ENCODE measurements at places on chromosomes 16 and 17.

GRCh38 chr16:13379266-13379665, 477.9 kb downstream of the SHISA9 start:
- H3K27me3 ChIP-seq: no peaks in the 10 kb centered on the region
- no peaks in the 10 kb centered on the region for H3K36me3 ChIP-seq
- H3K4me1 ChIP-seq: no peaks in the 10 kb centered on the region
- DNase-seq: no peak

GRCh38 chr16:27754788-27755690, 205.1 kb downstream of the KATNIP start:
- H3K27ac ChIP-seq: no peak overlapping the region
- no peaks in the 10 kb centered on the region for H3K36me3 ChIP-seq
- H3K4me1 ChIP-seq: no peaks in the 10 kb centered on the region
- DNase-seq: no peak
- H3K27me3 ChIP-seq: no peaks in the 10 kb centered on the region

DNA sequence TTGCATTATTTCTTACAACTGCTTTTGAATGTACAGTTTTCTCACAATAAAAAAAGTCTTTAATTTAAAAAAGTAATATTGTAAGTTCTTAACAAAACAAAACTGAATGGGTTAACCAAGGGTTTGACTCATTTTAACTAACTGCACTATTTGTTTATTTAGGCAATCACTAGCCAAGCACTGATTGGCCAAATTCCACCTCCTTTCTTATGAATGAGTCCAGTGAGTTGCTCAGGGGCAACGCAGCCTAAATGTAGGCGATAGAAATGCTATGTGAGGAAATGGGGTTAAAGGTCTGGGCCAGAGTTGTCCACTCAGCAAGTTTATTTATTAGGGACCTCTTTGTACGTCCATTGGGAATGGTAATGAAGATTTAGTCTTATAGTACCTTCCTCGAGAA, 89.6 kb upstream of the MAF start:
- no peak overlapping the region for H3K4me3 ChIP-seq
- H3K27me3 ChIP-seq: no peaks in the 10 kb centered on the region
- no peak for DNase-seq
- H3K27ac ChIP-seq: no peak overlapping the region
- H3K36me3 ChIP-seq: no peaks in the 10 kb centered on the region

GRCh38 chr17:10471858-10472257, 2.5 kb upstream of the MYH4 start:
- no peaks in the 10 kb centered on the region for H3K36me3 ChIP-seq
- H3K27me3 ChIP-seq: no peaks in the 10 kb centered on the region
- no peak overlapping the region for H3K4me3 ChIP-seq
- H3K4me1 ChIP-seq: no peaks in the 10 kb centered on the region
- H3K27ac ChIP-seq: no peak overlapping the region

GRCh38 chr17:63631062-63631461, 8.8 kb downstream of the MAP3K3 start:
- no peak overlapping the region for H3K27ac ChIP-seq
- DNase-seq: no peak
- peaks cover 16% of the 10 kb centered on the region for H3K4me1 ChIP-seq
- peaks cover 11% of the 10 kb centered on the region for H3K36me3 ChIP-seq

- H3K4me3 ChIP-seq: no peak overlapping the region
- H3K36me3 ChIP-seq: no peaks in the 10 kb centered on the region
- H3K27me3 ChIP-seq: peaks cover 20% of the 10 kb centered on the region
- no peak overlapping the region for H3K27ac ChIP-seq
- H3K4me1 ChIP-seq: peaks cover 5% of the 10 kb centered on the region
- no peak for DNase-seq
Observed at GRCh38 chr16:74770831-74771526, 3.6 kb downstream of the FA2H start.

All from CD8-positive, alpha-beta memory T cell (primary cell).